ENCODE measurements at places on chromosomes 7 and 10. TPM values are rescaled to one million over a fixed set of nuclear protein-coding genes. Genes with fewer than 3 reads are reported as not detected.
A peak's percentile ranks its signal among the peaks of the same experiment; 100 is the strongest.

- no peak overlapping the region for H3K27ac ChIP-seq
- H3K4me3 ChIP-seq = no peak overlapping the region
- no peak for DNase-seq
- H3K36me3 ChIP-seq = peaks cover 17% of the 10 kb centered on the region
Measured at GRCh38 chr10:29609696-29610095, 25.1 kb downstream of the SVIL start.

The KIF11 gene
- 54.4 TPM for total RNA-seq

DNA sequence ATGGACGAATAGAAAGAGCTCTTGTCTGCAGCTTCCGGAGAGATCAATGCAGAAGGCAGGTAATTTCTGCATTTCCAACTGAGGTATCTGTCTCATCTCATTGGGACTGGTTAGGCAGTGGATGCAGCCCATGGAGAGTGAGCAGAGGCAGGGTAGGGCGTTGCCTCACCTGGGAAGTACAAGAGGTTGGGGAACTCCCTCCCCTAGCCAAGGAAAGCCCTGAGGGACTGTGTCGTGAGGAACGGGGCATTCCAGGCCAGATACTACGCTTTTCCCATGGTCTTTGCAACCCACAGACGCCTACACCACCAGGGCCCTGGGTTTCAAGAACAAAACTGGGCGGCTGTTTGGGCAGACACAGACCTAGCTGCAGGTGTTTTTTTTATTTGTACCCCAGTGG is 186.3 kb downstream of the ETV1 start:
- no peaks in the 10 kb centered on the region for H3K4me1 ChIP-seq
- DNase-seq = peak; percentile 27
- H3K4me3 ChIP-seq = no peak overlapping the region
- no peaks in the 10 kb centered on the region for H3K27me3 ChIP-seq
- H3K27ac ChIP-seq = no peak overlapping the region
- H3K36me3 ChIP-seq = peaks cover 8% of the 10 kb centered on the region

- no peak overlapping the region for H3K27ac ChIP-seq
- no peaks in the 10 kb centered on the region for H3K4me1 ChIP-seq
- H3K4me3 ChIP-seq = no peak overlapping the region
- DNase-seq = no peak
- H3K36me3 ChIP-seq = no peaks in the 10 kb centered on the region
Measured at GRCh38 chr7:114740941-114741340, 181.0 kb upstream of the MDFIC start.

- H3K4me3 ChIP-seq = no peak overlapping the region
- no peaks in the 10 kb centered on the region for H3K36me3 ChIP-seq
- DNase-seq = no peak
- H3K27me3 ChIP-seq = no peaks in the 10 kb centered on the region
Measured at GRCh38 chr7:134191876-134192275, 64.7 kb downstream of the LRGUK start.

Data from H9 (cell line).